HuH-7 (cell line): ENCODE measurements at places on chromosomes 1 and 21.

DNA sequence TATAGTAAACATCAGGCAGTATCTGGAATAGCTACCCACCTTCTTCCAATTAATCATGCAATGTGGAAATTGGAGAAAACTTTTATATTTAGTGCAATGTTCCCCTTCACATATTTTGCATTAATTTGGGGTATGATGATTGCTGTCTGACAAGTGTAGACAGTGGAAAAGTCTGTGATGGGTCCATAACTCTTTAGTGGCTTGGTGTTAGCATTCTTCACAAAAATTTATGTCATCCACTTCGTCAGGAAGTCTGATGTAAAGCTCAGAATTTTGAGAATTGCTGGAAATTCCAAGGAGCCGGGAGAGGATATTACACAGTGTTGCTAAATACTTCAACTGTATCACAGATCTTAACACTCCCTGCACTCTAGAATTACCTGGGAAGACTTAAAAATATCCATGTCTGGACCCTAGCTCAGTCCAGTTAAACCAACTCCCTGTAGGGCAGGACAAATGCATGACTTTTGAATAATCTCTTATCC lies 549.7 kb upstream of the PLXNA2 start:
- no peak for DNase-seq

DNA sequence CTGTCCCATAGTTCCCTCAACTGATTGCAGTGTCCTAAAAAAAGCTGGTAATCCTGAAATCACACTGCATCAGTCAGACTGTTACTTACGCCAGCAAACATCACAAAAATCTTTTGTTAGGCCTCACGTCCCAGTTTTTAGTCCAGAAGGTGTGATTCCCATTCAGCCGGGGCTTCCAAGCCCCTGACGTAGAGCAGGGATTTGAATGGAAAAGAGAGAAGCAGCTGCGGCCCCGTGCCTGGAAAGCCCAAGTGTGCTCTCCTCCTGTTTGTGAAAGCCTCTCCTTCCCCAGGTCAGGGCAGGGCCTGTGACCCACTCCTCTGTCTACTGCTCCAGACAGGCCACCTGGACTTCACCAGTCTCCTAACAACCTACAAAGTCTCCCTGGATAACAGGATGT lies 20.7 kb downstream of the KCNA10 start:
- no peak for DNase-seq

DNA sequence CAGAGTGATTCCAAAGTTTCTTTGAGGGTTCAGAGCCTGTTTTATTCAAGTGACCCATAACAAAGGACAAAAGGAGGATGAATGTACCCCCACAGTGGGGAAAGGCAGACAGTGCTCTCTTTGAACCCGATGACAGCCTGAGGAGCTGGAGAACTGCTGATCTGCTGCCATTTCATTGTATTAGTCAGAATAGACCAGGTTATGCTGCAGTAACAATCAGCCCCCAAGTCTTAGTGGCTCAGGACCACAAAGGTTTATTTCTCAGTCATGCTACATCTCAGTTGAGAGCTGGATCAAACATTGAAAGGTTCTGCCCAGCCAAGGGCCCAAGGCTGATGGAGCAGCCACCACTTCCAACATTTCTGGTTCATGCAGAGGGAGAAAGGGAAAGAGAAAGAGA lies 88.9 kb downstream of the HUNK start:
- DNase-seq: no peak

- DNase-seq: no peak
Observed at GRCh38 chr1:113779542-113779941, 20.3 kb upstream of the PHTF1 start.

DNA sequence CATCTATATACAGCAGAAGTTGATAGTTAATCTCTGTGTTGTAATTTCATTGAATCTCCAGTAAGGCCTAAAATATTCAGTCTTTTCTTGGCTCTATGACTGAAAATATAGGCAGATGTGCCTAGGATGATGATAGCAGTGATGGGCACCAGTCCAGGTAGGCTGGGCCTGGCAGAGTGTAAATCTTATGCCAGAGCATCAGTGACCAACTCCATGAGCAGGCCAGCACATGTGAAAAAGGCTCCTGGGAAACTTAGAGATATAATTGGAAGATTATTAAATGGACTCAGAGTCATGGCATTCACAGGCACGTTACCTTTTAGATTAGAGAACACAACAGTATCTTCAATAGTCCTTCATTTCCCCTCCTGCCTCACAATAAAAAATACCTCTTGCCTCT lies 20.7 kb upstream of the CYYR1 start:
- DNase-seq: no peak

- DNase-seq: no peak
Observed at GRCh38 chr1:182823220-182823619, 15.9 kb upstream of the DHX9 start.

GRCh38 chr1:238404481-238404880 lies 513.8 kb upstream of the ZP4 start:
- no peak for DNase-seq

DNA sequence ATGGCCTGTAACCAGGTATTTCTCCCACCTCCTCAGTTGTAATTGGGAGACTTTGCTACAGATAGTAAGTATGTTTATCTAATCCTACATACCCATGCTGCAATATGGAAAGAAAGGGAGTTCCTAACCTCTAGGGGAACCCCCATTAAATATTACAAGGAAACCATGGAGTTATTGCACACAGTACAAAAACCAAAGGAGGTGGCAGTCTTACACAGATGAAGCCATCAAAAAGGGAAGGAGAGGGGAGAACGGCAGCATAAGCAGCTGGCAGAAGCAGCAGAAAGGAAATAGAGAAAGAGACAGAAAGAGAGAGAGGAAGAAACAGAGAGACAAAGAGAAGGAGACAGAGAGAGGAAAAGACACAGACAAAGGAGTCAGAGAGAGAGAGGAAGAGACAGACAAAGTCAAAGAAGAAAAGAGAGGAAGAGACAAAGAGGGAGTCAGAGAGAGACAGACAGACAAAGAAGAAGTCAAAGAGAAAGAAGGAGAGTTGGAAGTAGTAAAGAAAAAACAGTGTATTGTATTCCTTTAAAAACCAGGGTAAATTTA lies 142.9 kb downstream of the FASLG start:
- no peak for DNase-seq
